ENCODE measurements at places on chromosomes 7 and 10.

DNA sequence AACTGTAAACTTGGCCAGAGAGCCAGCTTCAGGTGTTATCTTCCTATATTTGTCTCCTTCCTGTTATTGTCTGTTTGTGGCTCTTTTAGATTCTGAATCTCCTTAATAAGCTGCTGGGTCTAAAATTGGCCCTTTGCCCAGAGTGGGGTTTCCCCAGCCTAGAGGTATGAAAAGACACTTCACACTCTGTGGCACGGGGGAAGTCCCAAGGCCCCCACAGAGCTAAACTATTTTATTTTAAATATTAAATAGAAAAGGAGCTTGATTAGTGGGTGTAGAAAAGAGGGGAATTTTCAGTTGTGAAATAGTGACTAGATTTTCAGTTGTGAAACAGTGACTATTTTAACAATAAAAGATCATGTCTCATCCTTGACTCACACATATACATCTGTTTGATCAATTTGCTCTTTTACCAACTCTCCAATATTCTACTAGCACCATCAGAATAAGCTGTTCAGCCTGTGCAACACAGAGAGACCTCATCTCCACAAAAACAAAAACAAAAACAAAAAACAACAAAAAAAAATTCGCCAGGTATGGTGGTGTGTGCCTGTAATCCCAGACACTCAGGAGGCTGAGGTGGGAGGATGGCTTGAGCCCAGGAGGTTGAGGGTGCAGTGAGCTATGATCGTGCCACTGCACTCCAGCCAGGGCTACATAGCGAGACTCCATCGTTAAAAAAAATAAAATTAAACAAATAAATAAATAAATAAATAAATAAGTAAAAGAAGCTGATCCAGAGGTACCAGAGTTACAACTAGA lies 24.9 kb upstream of the ADO start:
- DNase-seq = no peak

DNA sequence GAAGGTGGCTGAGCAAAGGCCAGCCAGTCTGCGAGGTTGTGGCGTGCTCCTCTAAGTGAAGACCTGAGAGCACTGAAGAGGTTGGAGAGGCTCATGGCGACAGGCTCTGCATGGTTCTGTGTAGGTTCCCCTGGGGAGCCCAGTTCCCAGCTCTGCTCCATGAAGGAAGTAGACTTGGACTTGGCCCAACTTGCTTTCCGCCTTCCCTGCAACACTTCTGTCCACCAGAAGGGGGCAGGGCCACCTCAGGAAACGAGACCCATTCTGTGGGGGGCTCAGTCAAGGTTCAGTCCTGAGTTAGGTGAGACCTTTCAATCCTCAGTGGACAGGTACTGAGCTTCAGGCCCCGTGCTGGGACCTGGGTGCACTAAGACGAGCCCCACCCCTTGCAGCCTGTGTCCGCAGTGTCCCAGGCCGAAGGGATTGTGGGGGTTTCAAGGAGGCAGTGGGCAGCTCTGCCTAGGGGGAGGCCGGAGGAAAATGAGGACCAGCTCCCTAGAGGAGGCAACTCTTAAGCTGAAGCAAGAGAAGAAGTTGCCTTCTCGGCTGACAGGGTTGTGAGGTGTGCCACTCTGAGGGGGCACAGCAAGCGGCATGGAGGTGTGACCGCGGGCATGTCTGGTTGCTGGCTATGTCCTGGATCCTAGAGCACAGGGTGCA lies 15.0 kb upstream of the PCBD1 start:
- no peak for DNase-seq

GRCh38 chr7:105009667-105010503 lies 4.1 kb upstream of the KMT2E start:
- no peak for DNase-seq

- no peak for DNase-seq
Observed at GRCh38 chr10:116545756-116546155, at the start of gene PNLIP. Gene PNLIP, plus strand, starts transcription at chr10:116545931. Its CDS starts 162 bp downstream, at chr10:116546093.

DNA sequence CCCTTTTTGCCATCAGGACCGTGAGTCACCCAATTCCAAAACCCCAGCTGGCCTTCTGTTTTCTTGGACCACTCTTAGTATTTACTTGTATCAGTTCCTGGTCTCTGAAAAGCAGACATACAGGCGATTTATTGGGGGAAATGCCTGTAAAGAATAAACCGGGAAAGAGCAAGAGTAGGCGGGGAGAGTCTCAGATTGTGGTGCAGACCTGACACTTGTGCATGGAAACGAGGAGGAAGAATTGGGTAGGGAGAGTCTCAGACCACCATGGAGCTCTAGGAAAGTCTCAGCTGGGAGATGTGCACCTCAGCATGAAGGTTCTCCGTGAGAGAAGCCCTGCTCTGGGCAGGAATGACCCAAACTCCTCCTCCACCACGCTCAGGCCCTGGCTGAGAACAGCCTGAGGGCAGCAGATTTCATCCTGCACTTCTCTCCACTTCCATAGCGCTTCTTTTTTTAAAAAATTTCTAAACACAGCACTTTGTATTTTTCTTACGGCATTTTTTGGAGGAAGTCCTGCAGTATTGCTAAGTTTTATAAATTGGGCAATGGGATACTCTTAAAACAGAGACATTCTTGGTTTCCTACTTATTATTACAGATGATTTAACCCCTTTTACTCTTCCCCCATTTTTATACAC lies 6.1 kb upstream of the TASOR2 start:
- DNase-seq = no peak

GRCh38 chr10:84681781-84682180 lies 353.4 kb downstream of the CCSER2 start:
- DNase-seq = no peak

All from NCI-H1930 (cell line).